Activated naive CD4-positive, alpha-beta T cell (primary cell): ENCODE measurements at places on chromosomes 6 and 20.

DNA sequence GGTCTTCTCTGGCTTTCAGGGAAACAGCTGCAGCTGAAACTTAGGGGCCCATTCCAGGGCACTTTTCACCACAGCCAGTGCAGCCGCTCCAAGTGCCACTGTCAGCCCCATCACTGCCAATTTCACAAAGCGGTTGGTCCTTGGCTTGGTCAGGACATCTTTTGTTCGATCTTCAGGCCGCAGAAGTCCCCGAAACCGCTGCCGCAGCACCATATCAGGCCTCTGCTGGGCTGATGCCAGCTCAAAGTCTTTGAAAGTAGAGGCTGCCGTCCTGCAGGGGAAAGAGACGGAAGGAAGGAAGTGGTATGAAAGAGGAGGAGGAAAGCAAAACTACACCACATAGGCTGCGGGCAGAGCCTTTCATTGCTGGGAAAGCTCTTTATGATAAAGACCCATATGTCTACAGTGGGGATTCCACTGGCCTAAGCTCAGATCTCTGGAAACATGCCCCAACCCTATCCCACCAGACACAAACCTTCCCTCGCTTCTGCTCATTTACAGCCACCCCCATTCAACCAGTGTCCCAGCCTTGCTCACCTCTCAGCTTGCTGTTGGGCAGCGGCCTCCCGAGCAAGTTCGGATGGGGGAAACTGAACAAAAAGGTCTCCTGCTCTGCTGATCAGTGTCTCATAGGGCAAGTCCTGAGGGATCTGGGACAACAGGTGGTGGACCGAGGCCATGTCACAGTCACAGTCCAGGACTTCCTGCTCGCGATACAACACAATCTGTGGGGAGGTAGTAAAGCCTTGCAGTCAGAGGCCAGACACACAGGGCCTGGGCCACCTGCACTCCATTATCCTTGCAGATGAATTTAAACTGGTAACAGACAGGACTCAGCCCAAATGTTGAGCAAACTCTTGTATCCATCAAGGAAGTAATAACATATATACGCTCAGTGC, 23.5 kb downstream of the TBC1D20 start:
- DNase-seq: peak; percentile 28

- no peak for DNase-seq
These were observed 63.3 kb downstream of the SLC16A10 start for GRCh38 chr6:111150577-111150976.

DNA sequence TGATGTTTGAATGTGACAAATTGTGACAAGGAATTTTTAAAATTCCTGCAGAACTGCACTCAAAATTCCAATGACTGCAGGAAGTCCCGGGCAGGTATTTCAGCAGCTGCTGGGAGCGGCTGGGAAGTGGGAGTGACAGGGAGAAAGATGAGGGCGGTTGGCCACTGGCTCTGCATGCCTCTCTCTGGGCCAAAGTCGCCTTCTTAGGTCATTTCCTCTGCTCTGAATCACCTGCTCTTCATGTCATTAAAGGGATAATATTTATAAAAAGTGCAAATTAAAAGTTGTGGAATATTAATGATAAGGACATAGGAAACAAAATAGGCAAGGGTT, 43.9 kb downstream of the RAMACL start:
- DNase-seq: no peak

DNA sequence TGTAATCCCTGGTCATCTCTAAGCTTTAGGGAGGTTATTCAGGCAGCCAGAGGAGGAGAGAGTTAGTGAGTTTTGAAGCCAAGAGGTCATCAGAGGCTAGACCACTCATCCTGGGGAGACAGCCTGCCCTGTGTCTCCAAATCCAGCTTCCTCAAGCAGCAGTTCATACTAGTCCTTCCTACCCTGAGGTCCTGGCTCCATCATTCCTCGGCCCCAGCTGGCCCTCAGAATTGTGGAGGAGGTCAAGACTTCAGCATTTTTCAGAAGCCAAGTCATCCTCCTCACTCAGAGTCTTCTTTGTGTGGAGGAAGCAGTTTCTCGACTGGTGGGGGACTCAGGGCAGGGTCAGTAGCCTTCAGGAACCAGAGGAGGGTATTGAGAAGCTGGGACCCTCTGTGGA, 12.4 kb upstream of the KIAA1755 start:
- no peak for DNase-seq

DNA sequence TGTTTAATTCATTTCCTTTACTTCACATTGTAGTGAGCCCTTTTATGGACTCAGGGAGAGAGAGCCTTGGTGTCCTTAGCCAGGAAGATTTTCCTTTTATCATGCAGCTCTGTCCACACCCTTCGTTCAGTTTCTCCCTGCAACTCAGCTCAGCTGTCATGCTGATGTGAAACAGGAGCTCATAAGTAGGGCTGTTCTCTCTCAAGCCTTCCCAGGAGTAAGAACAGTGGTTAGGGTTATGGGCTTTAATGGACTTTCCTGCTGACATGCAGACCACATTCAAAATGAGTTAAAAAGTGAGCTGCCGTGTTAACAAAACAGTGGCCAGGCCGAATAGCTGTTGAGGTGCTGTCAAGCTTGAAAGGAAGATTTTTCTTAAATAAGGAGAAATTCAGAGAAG, 104.1 kb downstream of the BCKDHB start:
- DNase-seq: no peak

DNA sequence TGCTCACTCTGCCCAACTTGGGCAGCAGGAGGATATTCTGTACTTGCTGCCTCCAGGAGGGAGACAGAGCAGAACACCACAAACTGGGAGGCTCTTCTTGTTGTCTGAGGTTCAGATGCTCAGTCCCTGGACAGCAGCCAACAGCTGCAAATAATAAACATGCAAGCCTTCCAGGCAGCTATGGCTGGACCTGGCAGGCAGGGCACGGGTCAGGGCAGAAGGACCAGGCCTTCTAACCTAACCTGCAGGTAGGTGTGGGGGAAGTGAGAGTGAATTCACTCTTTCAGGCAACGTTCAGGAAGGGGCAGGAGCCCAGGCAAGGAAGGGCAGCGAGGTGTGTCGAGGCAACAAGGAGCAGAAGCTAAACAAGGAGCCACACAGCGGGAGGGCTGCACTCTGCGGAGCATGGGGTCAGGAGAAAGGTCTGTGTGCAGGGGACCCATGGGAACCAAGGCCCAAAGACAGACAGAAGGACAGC, 31.5 kb downstream of the NINL start:
- no peak for DNase-seq

GRCh38 chr6:74997646-74998045, 208.2 kb downstream of the COL12A1 start:
- no peak for DNase-seq
